Thoracic aorta (tissue), 2 donors: ENCODE measurements at places on chromosomes 2 and 18. TPM values are rescaled to one million over a fixed set of nuclear protein-coding genes. Genes with fewer than 3 reads are reported as not detected.

- no peak for DNase-seq
- no peaks in the 10 kb centered on the region for H3K36me3 ChIP-seq
- no peak overlapping the region for H3K27ac ChIP-seq
- H3K27me3 ChIP-seq = no peaks in the 10 kb centered on the region
- no peaks in the 10 kb centered on the region for H3K4me1 ChIP-seq
Observed at GRCh38 chr18:75545189-75545588, 117.7 kb upstream of the SMIM21 start.

DNA sequence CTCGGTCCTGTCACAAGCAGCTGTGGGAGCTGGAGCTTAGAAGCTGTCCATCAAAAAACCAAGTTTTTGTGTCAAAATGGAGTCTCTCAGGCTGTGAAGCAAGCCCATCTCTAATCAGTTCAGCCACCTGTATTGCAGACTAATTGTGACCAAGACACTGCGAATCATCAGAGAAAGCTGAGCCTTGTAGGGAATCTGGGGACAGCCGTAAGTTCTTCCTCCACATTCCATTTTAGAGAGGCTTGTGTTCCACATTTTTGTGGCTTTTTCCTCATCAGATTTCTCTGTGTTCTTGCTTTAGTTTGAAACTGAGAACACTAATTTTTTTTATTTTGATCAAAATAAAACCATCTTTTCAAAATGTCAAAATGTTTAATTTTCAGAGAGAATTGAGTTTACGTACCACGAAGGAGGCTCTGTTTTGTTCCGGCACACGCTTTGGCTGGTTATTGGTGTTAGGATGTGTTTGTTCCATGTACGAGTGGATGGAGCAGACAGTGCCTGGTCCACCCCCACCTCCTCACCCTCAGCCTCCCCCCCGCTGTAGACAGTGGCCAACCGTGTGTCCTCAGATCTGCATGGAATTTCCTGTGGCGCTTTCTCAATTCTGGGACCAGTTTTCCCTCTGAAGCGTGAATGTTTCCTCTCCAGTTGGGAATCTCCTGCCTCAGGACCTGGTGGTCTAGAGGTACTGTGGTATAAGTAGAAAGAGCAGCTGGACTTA lies 140.8 kb downstream of the AGAP1 start:
- peaks cover 21% of the 10 kb centered on the region for H3K4me1 ChIP-seq
- H3K27me3 ChIP-seq = no peaks in the 10 kb centered on the region
- H3K4me3 ChIP-seq = no peak overlapping the region

Gene ABCG5
- not detected for total RNA-seq

- no peaks in the 10 kb centered on the region for H3K27me3 ChIP-seq
- peak overlapping the region; percentile 74 for H3K27ac ChIP-seq
- no peak for DNase-seq
- H3K4me1 ChIP-seq = peaks cover 19% of the 10 kb centered on the region
- H3K36me3 ChIP-seq = peaks cover 16% of the 10 kb centered on the region
- peak overlapping the region; percentile 99 for H3K4me3 ChIP-seq
Observed at GRCh38 chr2:97645112-97645694, 659 bp upstream of the COX5B start.

Gene KHK
- 2.6 TPM for total RNA-seq

Gene LCT
- total RNA-seq = not detected

DNA sequence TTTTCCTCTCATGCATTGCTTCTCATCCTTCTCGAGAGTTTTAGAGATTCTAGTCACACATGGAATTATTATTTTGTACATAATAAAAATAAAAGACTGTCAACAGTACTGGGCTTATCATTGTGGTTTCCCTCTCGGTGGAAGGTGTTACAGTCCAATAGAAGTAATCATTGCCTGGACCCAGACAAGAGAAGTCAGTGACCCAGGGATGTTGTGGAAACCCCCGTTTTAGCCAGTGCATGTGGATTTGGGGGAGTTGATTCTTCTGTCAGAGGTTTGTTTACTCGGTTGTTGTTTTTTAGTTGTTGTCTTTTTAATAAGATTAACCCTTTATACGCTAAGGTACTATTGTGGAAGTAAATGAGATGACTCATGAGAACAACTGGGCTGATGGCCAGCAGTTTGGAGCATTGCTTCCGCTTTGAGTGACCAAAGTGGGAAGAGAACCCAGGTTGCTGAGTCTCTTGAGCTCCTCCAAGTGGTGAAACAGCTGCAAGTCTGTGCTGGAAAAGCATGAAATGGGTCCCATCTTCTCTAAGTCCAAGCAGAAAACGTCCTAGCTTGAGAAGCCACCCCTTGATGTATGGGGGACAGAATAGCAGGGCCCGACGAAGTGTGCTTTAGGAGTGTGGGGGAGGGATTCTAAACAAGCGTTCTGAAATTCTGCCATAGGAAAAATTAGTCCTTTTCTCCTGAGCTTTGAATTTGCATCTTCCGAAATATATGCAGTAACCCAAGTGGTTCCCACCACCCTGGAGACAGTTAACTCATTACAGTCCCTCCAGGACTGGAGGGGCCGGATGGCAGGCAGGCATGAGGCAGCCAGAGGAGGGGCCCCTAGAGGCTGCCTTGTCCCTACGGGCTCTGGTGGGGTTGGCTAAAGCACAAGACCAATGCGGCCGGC lies 61.8 kb upstream of the GPR45 start:
- no peaks in the 10 kb centered on the region for H3K36me3 ChIP-seq
- no peaks in the 10 kb centered on the region for H3K27me3 ChIP-seq
- DNase-seq = no peak
- no peak overlapping the region for H3K4me3 ChIP-seq

DNA sequence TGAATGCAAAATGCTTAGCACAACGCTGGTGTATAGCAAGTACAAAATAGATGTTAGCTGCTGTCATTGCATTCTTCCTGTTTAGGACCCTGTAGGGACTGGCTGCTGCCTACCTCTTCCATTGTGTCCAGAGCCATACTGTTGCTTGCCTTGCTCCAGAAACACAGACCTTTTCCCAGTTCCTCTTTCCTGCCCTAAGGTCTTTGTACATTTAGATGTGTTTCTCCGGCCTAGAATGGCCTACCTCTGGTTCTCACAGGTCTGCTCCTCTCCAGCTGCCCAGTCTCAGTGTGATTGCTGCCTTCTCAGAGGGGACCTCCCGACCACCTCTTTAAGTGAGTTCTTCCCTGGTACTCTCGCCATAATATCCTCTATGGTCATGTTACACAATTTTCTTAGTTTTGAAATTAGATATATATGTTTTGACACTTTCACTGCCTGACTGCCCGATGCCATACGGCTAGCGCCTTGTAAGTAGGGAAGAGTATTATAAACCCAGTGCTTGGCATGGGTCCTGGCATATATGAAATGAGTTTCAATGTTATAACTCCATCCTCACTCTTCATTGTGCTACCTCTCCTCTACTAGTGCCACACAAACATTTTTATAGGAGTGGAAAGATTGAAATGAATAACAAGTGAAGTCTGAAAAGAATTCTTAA lies 48.3 kb downstream of the RFTN2 start:
- no peak overlapping the region for H3K4me3 ChIP-seq
- H3K36me3 ChIP-seq = no peaks in the 10 kb centered on the region
- no peak overlapping the region for H3K27ac ChIP-seq
- no peaks in the 10 kb centered on the region for H3K27me3 ChIP-seq
